Activated T-cell treated with anti-CD3 and anti-CD28 coated beads for 4 hours (primary cell): ENCODE measurements at places on chromosomes 13 and 19.

DNA sequence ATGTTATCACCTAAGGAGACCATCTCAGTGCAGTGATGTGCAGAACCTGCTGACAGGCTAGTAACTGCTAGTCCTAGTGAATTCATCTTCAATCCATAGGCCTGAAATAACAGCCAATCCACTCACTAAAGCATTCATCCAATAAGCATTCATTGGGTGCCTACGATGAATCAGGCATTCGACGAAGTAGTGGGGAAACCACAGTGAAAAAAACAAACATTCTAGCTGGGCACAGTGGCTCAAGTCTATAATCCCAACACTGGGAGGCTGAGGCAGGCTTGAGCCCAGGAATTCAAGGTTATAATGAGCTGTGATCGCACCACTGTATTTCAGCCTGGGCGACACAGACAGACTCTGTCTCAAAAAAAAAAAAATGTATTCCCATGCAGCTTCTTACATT, 135.6 kb downstream of the RNF17 start:
- DNase-seq: no peak

DNA sequence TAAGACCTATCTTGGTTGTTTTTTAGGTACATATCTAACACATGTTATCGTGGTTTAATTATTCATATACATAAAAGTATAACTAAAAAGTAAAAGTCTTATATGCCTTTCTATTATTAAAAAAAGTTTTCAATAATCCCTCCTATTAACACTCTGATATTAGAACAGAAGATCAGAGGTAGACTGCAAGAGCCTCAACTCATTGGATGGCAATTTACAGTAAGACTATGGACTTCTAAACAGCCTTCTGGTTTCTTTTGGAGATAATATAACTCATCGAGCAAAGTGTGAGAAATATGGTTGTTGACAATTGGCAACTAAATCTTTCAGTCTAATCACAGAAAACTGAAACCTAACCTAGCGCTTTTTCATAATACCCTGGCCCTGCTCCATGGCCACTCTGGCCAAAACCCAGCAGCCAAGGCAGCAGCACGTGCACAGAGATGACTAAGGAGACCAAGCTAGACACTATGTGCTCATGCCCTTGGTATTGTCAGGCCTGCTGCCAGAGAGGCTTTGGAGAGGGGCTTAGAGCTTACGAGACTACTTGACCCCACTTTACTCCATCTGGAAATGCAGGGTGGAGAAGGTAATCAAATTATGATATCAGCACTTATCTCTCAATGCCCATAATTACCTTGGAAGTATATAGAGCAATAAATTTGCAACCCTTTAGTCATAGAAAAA, 40.6 kb upstream of the EEF1AKMT1 start:
- DNase-seq: no peak

GRCh38 chr13:94413598-94413944, 65.9 kb downstream of the DCT start:
- DNase-seq: no peak

- DNase-seq: no peak
These were observed 471.4 kb downstream of the MYO16 start for GRCh38 chr13:109100705-109101304.

DNA sequence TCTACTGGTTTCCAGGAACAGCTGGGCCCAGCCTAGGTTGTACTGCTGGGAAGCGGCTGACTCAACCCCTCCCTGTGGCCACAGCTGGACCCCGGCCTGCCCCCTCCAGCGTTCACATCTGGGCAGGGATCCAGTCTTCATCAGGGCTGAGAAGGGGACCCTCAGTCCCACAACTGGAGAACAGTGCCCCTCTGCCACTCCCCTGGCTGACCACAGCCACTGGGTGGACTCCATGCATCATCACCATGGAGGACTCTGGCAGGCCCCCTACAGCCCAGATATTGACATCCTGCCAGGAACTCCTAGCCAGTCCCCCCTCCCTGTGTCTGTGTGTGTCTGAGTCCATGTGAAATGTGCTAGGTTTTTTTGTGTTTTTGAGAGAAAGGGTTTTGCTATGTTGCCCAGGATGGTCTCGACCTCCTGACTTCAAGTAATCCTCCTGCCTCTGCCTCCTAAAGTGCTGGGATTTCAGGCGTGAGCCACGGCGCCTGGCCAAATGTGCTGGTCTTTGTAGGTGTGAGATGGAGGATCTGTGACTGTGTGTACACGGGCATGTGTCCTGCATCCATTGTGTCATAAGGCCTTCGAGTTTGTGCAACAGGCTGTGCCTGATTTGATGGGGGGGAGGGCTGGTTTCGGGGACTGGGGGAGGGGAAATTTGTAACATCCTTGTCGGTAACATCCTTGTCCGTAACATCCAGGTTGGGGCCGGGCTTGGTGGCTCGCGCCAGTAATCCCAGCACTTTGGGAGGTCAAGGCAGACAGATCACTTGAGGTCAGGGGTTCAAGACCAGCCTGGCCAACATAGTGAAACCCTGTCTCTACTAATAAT, 4.0 kb upstream of the HOOK2 start:
- DNase-seq: no peak

DNA sequence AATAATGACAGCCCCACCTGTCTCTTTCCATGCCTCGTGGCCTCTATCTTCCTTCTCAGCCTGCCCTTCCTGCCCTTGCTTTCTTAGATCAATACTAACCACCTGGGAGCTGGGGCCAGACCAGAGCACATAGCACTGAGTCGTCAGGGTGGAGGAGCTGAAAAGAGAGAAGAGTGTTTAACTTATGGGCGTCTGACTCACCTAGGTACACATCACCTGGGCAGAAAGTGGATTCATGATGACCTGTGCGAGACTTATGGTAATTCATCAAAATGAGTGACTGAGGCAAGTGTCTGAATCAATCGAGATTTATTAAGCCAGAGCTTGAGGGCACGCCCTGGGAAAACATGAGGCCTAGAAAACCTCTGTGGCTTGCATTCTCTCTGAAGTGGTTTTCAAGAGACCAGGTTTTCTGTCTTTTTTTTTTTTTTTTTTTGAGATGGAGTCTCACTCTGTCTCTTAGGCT, 19.2 kb downstream of the CEACAM6 start:
- DNase-seq: peak; percentile 31

GRCh38 chr19:5117421-5117820, 148.5 kb downstream of the KDM4B start:
- DNase-seq: no peak

DNA sequence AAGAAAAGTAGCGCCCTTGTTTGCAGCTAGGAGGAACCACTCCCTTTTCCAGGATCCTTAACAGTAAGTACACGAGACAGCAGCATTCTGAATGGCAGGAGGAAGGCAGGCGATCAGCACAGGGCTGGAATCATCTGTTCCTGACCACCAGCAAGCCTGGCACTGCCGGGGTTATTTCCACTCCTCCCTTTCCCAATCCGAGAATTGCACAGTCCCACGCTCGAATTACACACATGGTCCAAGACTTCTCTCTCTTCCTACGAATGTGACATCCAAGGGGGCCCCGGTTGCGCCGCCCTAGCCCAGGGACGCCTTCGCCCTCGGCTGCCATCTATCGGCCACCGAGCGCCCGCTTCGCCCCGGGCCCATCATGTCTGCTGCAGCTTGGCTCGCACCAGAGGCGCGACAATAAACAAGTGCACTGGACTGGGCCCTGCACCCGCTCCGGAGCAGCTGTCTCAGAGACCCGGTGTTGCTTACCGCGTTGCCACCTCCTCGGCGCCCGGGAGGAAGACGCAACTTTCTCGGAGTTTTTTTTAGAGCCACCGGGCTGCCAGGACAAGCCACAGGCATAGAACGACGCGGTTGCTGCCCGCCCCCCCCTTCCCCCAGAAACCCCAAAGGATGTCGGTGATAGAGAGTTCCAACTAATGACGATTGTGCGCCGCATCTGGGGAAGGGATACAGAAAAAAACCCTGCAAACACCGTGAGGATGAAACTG, at the start of gene SLITRK5:
SLITRK5 (plus strand) TSS at position 341 of the 722 bp plus-strand sequence. CDS start 4,018 bp downstream, outside the sequence.
- DNase-seq: peak; percentile 45

DNA sequence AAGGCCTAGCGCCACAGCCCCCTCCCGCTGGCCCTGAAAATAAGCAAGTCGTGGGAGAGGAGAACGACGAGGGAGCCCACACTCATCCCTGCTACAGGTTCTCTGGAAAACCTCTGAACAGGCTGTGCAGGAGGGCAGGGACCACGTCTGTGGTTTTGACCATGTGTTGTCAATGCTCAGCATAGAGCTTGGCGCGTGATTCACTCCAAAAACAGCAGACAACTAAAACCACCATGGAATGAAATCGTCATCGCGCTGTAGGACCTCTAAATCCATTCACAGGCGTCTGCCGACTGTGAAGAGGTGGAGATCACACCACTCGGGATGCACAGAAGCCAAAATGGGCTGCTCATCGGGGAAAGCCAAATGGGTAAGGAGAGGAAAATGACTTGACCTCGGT, 121.3 kb downstream of the COL4A1 start:
- DNase-seq: no peak

- DNase-seq: no peak
These were observed 111.3 kb downstream of the KATNAL1 start for GRCh38 chr13:30196025-30196424.

GRCh38 chr19:13208672-13209483, 58.7 kb downstream of the IER2 start:
- DNase-seq: no peak

GRCh38 chr19:48739404-48740163, 826 bp downstream of the RASIP1 start:
- no peak for DNase-seq

DNA sequence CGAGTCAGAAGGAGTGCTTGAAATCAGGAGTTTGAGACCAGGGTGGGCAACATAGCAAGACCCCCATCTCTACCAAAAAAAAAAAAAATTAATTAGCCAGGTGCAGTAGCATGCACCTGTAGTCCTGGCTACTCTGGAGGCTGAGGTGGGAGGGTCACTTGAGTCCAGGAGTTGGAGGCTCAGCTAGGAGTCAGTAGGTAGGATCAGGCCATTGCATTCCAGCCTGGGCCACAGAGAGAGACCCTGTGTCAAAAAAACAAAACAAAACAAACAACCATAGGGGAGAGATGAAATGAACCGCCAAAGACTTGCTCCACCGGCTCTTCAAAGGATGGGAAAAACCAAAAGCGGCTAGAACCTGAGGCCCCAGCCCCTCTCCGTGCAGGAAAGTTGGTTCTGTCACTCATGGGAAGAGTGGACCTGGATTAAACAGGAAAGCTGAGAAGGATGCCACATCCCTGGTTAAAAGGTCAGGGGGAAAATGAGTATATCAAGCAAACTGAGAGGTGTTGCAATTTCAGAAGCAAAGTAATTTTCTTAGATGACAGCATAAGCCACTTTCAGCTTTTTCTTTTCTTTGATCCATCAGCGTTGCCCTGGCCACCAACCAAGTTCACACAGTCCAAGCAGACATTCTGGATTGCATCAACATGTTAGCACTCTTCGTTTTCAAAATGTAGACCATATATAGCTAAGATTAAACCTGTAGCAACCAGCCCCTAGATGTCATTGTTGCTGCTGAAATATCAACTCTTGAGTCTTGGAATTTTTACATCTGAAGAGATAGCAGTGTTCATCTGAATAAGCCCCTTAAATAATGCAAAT, 8.9 kb upstream of the ZNF507 start:
- no peak for DNase-seq

DNA sequence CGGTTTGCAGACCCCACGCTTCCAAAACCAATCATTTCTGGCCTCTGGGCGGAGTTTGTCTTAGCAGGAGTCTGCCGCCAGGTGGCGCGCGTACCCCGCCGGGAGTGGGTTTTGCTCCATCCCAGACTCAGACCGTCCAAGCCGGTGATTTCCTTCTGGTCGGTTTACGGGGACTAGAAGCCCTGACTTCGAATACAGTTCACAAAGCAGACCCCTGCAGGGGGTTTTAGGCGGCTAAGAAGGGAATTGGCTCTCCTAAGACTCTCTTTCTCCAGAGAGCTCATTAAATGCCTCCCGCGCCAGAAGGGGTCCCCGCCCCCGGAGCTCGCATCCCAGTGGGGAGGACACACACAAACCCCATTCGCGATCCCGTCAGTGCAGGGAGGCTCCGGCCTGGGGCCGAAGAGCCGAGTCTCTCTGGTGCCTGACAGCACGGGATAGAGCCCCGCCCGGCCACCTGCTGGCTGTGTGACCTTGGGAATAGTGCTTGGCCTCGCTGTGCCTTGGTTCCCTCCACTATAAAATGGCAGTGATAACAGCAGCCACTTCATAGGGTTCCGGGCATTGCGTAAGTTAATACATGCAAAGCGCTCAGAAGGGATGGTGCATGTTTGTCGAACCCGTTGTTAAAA, 8.6 kb upstream of the NUP62 start:
- peak; percentile 68 for DNase-seq

DNA sequence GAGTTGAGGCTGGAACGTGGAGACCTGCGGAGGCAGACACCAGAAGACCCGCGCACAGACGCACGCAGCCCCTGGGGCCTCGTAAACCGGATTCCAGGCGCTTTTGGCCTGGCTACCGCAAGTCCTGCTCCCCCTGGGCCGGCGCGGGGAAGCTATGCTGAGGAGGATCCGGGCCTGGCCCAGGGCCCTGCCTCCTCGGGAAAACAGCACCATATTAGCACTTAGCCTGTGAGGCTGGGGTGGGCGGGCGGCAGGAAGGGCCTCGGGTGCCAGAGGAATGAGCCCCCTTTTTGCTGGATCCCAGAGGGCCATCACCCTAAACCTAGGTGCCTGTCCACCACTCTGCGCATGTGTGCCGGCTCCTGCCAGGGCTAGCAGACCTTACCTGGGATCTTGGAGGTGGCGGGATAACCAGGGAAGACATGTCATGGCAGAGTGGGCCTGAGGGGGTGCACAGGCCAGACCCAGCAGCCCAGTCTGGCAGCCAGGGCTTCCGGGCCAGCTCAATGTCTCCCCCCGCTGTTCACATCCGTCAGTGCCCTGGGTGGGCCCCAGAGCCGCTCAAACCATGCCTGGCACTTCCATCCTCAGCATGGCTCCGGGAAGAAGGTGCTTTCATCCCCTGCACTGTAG, 7.3 kb downstream of the ELOF1 start:
- no peak for DNase-seq

GRCh38 chr13:33207615-33207961, 78.0 kb downstream of the STARD13 start:
- no peak for DNase-seq

- peak; percentile 78 for DNase-seq
These were observed at the start of gene GPATCH1 for GRCh38 chr19:33080761-33081681. GPATCH1 (plus strand) TSS chr19:33081181; CDS start chr19:33081194, 13 bp downstream.

DNA sequence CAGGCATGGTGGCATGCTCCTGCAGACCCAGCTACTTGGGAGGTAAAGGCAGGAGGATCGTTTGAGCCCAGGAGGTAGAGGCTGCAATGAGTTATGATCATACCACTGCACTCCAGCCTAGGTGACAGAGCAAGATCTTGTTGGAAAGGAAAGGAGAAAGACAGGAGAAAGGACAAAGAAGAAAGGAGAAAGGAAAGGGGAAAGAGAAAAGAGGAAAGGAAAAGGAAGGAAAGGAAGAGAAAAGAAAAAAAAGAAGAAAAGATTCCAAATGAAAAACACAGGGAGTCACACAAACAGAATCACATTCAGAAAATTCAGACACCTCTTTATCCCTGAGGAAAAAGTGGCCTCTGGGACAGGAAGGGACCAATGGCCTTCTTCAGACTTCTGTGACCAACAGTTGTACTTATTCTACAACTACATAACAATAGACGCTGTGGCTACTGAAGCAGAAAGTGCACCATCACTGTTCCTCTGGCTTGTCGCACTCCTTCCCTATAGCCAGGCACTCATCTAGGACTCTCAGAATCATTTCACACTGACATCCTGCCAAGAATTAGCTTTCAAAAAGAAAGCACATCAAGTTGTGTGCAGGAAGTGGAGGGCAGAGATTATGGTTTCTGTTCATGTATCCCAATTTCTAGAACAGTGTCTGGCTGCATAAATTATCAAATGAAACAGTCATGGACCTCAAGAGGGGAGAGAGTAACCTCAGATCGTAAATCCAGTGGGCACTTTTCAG, 5.9 kb downstream of the MTMR6 start:
- DNase-seq: no peak
